ENCODE measurements at places on chromosomes 6 and 20. TPM values are rescaled to one million over a fixed set of nuclear protein-coding genes. Genes with fewer than 3 reads are reported as not detected.

GRCh38 chr6:165013701-165014100 is 295.7 kb downstream of the C6orf118 start:
- DNase-seq = no peak

DNA sequence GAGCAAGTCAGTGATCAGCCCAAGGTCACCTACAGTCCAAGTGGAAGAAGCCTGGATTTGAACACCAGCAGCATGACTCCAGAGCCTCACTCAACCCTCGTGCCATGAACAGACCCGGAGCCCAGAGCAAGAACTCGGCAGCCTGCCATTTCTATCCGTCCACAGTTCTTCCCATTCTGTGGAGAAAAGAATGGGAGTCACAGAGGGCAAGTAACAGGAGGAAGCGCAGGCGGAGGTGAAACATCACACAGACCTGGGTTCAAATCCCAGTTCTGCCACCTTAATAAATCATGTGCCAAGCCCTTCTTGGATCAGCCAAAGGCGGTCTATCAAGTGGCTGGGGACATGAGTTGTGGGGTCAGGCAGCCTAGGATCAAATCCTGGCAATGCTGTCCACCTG is 4.3 kb downstream of the PREX1 start:
- no peak for DNase-seq

DNA sequence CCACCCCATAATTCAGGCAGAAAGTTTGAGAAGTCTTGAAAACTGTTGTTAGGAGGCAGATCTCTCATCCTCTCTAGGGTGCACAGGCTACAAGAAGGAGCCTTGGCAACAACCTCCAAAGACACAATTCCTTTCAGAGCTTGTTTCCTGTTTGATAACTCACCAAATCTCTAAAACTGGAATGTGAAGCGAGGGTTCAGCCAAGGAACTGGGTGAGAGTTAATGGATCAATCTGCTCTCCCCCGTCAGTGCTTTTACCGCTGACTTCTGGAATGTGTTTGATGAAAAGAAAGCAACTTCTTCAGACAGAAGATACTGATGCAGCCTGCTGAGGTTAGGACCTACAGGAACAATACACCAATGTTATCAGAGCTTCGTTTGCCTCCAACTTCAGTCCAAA is 171.8 kb upstream of the BMP2 start:
- no peak for DNase-seq

DNA sequence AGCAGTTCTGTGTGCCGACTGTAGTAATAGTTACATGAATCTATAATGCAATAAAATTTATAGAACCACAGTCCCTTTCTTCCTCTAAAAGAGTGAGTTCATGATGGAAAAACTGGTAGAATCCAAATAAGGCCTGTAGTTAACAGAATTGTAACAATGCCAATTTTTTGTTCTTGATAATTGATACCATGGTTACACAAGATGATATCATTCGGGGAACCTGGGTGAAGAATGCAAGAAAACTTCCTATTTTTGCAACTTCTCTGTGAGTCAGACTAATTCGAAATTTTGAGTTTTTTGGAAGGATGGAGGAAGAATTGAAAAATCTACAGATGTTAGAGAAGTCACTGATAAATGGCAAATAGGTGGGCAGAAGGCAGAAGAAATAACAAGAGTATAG is 381.8 kb downstream of the CDKAL1 start:
- DNase-seq = no peak

DNA sequence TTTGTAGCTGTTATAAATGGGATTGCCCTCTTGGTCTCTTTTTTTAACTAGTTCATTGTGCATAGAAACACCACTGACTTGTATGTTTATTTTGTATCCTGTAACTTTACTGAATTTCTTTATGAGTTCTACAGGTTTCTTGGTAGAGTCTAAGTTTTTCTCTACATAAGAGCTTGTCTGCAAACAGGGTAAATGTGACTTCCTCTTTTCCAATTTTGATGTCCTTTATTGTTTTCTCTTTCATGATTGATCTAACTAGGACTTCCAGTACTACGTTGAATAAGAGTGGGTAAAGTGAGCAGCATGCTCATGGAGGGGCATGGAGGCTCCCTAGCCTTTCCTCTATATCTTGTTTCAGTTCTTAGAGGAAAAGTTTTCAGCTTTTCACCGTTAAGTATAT is 3.0 kb upstream of the WFDC10A start:
- no peak for DNase-seq

DNA sequence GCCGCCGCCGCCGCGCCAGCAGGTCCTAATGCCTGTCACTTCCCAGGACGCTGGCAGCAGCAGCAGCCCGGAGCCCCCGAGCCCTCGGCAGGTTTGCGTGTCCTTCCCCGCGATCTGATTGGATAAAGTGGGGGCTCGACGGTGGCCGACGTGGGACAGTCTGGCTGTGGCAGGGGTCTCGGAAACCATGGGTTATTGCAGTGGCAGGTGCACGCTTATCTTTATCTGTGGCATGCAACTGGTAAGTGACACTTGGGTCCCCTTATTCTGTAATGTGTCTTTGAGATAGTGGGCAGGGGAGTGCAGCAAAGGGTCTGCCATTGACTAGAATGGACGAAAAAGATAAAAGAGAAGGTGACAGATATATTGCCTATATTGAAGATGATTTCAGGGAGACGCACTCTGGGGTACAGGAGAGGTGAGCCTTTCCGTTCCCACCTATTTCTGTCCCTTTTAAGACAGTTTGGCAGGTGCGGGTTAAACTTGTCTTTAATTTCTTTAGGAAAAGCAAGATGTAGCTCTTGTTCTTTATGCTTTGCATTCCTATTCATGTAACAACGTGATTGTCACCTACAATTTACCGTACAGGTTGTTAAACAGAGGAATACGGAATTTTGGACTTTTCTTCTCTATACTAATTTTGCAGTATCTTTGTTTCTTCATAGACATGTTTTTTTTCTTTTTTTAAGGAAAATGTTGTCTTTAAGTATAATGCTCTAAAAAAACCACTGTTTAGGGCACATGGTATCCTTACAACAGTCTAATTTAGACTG is 535 bp downstream of the NKAIN2 start:
- DNase-seq = peak; percentile 37

- DNase-seq = no peak
Observed at GRCh38 chr20:43837856-43838702, 76.6 kb upstream of the TOX2 start.

DNA sequence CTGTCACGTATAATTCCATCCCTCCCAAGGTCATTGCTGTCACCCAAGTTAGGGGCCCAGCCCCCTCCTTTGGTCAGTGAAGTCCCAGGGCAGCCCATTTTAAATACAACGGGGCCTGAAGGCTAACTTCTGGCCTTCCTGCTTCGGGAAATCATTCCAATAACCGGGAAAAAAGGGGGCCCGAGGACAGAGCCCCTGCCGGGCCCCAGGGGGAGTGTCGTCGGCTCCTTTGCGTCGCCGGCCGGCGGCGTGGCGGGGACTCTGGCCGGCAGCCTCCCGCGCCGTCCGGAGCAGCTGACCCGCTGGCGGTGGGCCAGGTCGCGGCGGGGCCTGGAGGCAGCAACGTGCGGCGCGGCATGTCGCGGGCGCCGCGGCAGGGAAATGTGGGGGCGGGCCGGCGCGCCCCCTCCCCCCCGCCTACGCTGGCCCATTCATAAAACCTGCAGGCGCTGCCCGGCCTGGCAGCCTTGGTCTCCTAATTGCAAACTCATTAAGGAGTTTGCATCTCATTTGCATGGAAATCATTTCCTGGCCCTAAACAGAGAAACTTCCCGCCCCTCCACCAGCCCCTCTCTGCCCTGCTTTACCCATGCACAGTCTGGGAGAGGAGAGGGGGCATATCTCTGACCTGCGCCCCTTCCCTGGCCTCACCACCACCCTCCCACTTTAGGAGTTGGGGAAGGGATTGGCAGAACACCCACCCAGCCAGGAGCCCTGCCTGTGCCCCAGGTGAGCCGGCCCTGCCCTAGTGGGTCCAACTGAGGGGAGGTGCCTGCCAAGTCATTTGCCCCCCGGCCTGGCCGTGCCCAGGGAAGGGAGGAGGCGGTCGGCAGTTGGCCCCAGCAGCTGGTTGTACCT is 50.7 kb downstream of the MRPL14 start:
- DNase-seq = peak; percentile 71

DNA sequence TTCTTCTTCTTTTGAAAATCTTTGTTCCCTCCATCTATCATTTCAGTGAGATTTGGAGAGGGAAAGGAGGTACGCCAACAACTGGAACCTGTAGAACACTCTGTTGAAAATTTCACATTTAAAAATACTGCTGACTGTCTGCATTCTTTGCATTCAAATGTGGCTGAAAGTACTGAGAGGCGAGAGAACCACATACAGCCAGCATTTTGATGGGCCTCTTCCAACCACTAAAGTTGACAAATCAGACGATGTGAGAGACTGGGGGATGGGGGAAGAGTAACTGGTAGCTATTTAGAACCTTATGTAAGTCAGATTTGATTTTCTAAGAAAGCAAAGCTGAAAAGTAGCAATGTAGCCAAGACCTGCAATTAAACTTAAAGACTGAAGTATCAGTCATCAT is 77.5 kb downstream of the FKBP5 start:
- DNase-seq = no peak

DNA sequence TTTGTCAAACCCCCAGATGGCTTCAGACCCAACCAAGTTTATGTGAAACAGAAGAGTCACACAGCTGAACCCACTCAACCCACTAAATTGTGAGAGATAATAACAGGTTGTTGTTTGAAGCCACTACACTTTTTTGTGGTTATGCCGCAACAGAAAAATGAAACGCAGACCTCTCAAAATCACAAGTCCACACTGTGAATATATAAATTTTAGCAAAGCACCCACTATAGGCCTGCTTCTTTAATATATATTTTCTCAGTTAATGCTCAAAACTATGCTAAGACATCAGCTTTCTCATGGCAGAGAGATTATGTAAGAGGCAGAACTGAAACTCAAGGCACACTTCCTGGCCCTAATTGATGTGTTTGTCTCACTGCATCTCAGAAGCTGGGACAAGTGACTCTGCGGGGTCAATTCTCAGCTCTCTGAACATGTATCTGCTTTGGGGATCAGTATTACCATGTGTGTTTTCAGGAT is 27.7 kb downstream of the MAP3K5 start:
- no peak for DNase-seq

GRCh38 chr20:56469077-56469449 is 636 bp downstream of the RTF2 start:
- no peak for DNase-seq

- peak; percentile 90 for DNase-seq
Observed at GRCh38 chr6:116370760-116371119, at the start of gene DSE. Gene DSE, plus strand, starts transcription at chr6:116370947. Its CDS starts 28,304 bp downstream, at chr6:116399251.

DNA sequence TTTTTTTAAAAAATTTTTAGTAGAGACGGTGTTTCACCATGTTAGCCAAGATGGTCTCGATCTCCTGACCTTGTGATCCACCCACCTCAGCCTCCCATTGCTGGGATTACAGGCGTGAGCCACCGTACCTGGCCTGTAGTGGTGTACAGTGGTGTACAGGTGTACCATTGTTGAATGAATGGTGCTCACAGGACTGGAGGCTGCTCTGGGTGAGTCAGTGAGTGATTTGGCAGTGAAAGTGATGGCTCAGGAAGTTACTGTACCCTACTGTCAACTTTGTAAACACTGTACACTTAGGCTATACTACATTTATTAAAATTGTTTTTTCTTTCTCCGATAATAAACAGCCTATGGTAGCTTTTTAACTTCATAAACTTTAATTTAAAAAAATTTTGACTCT is 122.8 kb upstream of the EEF1E1 start:
- DNase-seq = no peak

DNA sequence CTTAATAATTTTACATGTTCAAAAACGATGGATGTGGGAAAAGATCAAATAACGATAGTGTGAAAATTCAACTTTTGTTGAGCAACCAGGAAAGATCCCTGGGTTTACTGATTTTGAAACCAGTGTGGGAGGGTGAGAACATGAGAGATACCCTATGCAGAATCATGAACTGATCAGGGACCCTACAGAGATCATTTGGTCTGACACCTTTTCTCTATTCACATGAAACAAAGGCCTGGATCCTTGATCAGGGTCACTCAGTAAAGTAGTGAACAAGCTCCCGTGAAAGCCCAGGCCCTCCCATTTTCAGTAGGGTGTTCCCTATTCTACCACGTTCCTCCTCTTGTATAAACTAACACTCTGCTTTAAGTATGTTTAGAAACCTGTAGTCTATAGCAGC is 60.5 kb upstream of the DUSP22 start:
- no peak for DNase-seq

Gene ARMC12
- 0.21 TPM for total RNA-seq

Gene CLVS2
- total RNA-seq = not detected

Gene TRIM26
- 22.1 TPM for total RNA-seq

Gene ENPP5
- 6.9 TPM for total RNA-seq

Gene PRKN
- total RNA-seq = 22.2 TPM

Gene DEF6
- total RNA-seq = 2.5 TPM

Gene NT5E
- 13.5 TPM for total RNA-seq

Gene RSPH3
- total RNA-seq = 9.1 TPM

Gene OR2H2
- not detected for total RNA-seq

Gene POU5F1
- total RNA-seq = 0.71 TPM

Gene WASF1
- total RNA-seq = 3.2 TPM

All from left cardiac atrium (tissue), 4 donors.